ENCODE measurements at places on chromosomes 4 and X.
A peak's percentile ranks its signal among the peaks of the same experiment; 100 is the strongest.

DNA sequence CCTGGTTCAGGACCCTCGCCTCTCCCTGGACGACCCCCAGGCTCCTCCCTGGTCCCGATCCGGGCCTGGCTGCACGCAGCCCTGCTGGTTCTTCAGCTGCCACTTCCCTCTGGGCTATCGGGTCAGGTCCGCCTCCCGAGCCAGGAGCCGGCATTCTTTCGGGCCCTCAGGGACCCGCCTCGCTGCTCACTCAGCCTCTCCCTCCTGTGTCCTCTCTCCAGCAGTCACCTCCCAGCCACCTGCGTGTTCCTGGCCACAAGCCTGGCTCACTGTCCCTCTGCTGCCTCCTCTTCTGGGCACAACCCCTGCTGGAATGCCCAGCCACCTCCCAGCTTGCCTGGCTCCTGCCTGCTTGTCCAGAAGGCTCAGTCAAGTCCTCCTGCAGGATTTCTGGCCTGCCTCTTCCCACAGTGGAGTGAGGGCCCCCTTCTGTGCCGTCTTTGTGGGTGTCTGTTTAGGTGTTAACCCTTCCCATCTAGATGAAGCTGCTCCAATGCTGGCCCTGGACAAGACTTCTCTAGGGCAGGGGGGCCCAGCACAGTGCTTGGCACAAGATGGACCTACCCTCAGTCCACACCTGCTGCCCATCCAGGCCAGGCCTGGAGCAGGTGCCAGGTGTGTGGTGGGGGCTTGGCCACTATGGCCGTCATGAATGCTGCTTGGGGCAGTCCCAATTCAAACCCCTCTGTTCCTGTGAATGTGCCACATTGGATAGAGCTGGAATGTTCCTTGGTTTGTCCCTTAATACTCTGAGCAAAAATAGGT lies 2.2 kb downstream of the WFS1 start:
- no peak for DNase-seq

DNA sequence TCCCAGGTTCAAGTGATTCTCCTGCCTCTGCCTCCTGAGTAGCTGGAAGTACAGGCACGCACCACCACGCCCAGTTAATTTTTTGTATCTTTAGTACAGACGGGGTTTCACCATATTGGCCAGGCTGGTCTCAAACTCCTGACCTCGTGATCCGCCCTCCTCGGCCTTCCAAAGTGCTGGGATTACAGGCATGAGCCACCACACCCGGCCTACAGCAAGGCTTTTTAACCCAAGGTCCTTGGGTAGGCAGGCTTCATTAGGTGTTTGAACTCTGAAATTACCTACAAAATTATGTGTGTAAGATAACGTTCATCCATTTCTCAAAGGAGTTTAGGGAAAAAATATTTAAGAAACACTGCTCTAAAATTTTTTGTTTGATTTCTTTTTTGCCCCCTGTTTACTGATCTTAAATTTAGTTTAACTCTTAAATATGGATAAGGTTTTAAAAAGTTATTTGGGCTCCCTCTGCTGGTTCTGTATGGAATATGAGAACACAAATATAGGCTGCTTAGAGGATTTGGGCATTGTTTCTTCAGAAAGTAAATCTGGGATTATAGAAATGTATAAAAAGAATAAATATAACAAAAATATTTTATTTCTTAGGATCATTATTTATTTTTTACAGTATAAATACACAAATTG lies 92.8 kb downstream of the CBR4 start:
- peak; percentile 37 for DNase-seq

GRCh38 chrX:97551821-97552220 lies 668.1 kb downstream of the RPA4 start:
- no peak for DNase-seq

GRCh38 chrX:3527166-3527565 lies 180.7 kb upstream of the MXRA5 start:
- DNase-seq, result no peak

- no peak for DNase-seq
Measured at GRCh38 chrX:31981546-31982062, 909.8 kb upstream of the FTHL17 start.

DNA sequence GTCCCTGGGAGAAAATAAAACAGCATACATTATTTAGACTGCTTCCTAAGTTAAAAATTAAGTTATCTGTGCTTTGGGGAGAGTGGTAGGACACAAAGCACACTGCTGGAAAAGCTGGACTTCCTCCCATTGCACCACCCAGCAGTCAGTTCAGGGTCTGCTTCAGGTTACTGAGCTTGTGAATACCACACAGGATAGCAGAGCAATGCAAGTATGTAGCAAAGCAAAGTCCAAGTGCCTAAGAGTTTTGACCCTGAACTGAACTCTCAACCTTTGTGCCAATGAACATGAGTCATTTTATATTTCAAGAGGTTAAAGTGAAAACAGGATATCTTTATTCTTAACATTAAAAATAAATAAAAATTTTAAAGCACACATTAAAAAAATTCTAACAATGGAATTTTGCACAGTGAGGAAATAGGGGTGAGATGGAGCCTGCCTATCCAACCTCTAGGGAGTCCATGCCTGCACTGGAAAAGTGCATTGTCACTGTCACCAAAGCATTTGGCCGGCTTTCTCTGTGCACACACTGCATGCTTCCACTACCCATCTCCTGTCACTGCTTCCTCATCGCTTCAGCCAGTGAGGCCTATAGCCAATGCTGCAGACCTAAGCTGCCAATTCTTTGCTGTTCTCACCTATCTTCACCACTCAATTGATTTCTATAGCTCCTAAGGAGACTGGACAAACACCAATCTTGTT lies 50.9 kb downstream of the ABCG2 start:
- no peak for DNase-seq

DNA sequence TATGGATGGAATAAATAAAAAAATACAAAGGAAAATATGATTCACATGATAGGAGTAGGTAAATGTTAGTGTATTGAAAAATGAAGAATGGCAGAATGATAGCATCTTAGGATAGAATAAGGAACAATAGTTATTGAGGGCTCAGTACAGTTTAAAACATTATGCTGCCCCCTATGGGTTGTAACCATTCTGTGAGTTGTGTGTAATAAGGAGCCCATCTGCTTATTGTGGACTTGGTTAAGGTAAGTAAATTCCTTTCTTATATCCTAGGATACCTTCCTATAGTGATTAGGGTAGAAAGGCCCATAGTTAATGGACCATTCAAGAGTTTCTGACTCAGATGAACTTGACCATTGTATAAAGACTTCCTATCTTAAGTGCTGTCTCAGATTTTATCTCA lies 195.8 kb downstream of the PDHA2 start:
- no peak for DNase-seq

DNA sequence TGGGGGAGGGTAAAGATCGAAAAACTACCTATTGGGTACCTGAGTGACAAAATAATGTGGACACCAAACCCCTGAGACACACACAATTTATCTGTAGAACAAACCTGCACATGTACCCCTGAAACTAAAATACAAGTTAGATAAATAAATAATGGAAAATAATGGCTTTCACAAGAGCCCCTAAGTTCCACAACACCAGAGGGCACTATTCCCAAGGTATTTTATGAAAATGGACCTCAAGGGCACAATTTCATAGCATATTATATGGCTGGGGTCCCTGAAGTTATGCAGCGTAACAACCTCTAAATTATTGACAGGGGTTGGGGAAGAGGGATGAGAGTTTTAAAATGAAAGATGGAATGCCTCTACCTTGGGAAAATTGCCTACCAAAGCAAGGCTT lies 81.3 kb upstream of the TMEM33 start:
- no peak for DNase-seq

- DNase-seq, result no peak
Measured at GRCh38 chr4:173991316-173991715, 292.2 kb downstream of the FBXO8 start.

All from HTR-8/SVneo (cell line).